ENCODE measurements at places on chromosomes 3 and 15.

DNA sequence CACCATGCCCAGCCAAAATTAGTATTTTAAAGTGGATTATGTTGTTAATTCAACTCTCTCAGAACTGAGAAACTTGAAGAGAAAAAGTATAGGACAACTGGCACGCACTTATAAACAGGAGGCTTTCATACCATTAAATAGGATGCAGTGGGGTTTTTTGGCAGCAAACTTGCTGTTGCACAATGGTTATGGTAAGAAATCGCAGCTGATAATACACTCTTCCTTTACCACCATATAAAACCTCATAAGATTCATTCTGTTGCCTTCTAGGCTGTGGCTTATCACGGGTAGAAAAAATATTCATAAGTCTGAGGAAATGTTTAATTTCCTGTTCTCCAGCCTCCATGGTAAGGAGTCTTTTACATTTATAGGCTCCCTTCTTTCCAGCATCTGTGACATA lies 95.3 kb downstream of the TMCO5A start:
- no peak for DNase-seq

DNA sequence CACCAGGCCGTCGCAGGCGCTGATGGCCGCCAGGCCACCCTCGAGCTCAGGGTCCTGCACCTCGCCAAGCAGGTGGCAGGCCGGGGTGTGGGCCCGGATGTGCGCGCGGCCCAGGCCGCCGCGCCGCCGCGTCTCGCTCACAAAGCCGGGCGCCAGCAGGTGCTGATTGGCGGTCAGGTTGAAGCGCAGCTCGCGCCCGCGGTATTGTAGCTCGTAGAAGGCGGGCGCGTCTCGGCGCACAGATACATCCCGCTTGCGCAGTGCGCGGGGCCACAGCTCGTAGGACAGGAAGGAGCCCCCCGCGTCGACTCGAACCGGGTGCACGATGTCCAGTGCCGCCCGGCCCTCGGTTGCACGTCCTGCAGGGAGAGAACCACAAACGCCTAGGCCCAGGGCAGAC lies 11.1 kb downstream of the ADAMTS7 start:
- DNase-seq, result no peak

DNA sequence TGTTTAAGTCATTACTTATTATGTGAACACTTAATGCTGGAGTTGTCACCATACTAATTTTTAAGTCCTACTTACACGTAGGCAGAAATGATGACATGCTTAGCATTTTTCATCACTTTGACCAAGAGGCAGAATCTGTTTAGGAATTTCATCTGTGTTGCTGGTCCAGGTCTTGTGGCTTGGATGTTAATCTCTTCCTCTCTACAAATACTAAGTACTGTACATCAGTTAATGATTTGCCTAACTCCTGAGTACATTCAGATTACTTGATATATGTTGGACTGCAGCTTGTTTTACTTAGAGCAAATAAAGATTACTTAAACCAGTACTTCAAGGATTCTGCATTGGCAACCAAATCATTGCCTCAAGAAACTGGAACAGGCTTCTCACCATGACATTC lies 8.6 kb downstream of the SNRK start:
- no peak for DNase-seq

GRCh38 chr3:103818398-103818797 lies 1383.6 kb downstream of the ZPLD1 start:
- no peak for DNase-seq

GRCh38 chr3:141336672-141337522 lies 31.4 kb upstream of the ZBTB38 start:
- peak; percentile 98 for DNase-seq

- DNase-seq, result no peak
Measured at GRCh38 chr3:123054931-123055330, 11.9 kb upstream of the PDIA5 start.

DNA sequence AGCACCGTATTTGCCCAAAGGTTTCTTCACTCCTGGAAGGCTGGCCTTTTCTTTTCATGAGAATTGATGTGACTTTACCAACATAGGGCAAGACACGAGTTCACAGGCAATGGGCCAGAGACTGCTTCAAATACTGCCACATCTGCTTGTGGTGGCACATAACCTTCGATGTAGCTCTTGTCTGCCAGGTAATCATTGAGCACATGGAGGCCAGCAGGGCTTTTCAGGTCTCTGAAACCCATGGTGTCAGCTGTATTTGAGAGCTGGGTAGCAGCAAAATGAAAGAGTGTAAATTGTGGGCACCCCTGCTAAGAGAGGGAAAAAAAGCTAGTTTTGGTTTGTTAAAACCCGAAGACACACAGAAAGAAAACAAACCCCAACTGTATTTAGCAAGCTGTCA lies 200.7 kb downstream of the NAALADL2 start:
- DNase-seq, result no peak

DNA sequence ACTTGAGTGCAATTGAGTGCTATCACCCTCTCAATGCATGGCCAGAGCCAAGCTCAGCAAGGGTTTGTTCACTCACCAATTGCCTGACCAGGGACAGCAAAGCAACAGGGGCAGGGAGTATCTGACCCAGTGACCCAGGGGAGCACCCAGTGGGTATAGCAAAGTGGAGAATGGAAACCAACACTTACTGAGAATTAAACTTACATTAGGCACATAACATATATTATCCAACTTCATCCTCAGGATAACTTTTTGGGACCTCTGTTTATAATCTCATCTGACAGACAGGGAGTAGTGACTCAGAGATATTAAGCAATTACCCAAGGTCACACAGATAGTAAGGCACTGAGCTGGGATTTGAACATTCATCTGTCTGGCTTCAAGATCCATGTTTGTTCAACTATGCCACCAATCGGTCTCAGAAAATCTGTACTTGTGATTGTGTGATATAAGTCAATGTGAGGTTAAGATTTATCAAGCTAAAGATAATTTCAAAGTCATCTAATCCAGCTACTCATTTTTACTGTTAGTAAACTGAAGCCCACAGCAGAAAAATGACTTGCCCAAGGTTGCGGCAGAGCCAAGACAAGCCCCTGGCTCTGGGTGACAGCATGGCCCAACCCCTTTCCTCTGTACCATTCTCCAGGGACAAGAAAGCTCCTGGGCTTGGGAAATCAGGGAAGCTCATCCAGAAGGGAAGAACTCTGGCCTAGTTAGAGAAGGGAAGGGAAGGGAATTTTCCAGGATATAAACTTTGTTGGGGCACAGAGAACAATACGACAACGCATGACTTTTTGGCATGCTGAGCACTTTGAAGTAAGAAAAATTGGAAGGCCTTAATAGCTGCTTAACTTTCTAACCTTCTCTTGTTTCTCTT lies 138.0 kb upstream of the SMAD3 start:
- no peak for DNase-seq

DNA sequence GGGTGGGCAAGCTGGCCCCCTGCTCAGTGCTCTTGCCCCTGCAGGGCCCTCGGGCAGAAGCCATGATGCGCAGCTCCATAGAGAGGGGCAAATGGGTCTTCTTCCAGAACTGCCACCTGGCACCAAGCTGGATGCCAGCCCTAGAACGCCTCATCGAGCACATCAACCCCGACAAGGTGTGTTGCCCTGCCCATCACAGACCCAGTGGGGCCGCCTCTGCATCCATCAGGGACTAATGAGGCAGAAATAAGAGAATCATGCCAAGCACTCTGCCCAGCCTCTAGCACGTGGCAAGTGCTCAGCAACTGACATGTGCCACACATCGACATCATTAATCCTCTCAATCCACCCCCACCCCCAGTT lies 49.4 kb downstream of the SEMA3G start:
- no peak for DNase-seq

DNA sequence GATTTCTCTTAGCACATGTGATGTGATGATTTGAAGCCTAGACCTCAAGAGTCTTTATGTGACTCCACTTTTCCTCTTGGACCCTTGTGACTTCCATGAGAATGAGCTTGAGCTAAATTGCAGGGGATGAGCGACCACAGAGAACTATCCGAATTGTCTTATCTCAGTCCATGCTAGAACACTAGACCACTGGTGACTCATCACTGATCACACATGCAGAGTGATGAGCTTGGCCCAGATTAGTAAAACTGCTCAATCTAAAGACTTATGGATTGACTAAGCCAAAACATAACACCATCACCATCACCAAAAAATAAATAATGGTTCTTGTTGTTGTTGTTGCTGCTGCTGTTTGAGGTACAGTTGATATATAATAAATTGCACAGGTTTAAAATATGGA lies 114.1 kb upstream of the CFAP20DC start:
- no peak for DNase-seq

- DNase-seq, result no peak
Measured at GRCh38 chr3:130509008-130509407, 8.0 kb upstream of the COL6A6 start.

DNA sequence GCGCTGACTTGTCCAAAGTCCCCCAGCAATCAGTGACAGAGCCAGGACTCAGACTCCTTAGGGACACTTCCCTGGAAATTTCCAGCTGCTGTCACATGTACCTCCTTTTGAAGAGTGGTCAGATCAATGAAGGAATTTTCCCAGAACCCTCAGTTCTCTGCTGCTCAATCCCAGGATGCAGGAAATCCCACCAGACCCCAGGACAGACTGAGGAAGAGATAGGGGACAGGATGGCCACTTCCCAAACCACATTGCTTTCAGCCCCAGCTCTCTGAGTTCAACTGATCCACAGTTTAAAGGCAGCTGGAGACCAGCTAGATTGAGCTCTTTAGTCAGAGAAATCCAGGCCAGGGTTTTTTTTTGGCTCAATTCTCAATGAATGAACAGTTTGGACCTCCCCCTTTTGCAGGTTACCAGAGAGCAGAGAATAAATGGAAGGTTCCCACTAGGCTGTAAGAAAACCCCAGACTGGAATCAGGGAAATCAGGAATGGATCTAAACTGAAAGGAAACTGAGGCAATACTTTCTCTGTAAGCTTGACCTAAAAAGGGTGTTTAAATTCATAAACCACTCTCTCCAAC lies 1.5 kb downstream of the CYP1A1 start:
- peak; percentile 21 for DNase-seq

- no peak for DNase-seq
Measured at GRCh38 chr3:62187022-62187431, 186.3 kb downstream of the FEZF2 start.

- DNase-seq, result no peak
Measured at GRCh38 chr15:86863226-86863915, 783.7 kb downstream of the AGBL1 start.

DNA sequence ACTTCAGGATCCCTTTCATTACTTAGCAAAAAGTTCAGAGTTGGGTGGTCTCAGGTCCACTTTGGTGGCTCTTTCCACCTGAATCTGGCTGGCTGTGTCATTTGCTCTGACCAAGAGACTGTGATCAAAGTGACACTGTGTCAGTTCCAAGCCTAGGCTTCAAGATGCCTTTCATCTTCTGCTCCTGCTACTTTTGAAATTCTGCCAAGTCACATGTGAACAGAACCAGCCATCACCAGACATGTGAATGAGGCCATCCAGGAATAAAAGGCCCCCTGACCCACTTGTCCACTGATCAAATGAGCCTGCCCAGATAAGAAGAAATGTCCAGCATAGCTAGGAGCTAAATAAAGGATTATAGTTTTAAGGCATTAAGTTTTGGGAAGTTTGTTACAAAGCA lies 132.2 kb downstream of the OSBPL10 start:
- DNase-seq, result no peak

- peak; percentile 88 for DNase-seq
Measured at GRCh38 chr15:68791431-68792283, 29.0 kb downstream of the ANP32A start.

GRCh38 chr15:86333819-86334218 lies 254.1 kb downstream of the AGBL1 start:
- no peak for DNase-seq

DNA sequence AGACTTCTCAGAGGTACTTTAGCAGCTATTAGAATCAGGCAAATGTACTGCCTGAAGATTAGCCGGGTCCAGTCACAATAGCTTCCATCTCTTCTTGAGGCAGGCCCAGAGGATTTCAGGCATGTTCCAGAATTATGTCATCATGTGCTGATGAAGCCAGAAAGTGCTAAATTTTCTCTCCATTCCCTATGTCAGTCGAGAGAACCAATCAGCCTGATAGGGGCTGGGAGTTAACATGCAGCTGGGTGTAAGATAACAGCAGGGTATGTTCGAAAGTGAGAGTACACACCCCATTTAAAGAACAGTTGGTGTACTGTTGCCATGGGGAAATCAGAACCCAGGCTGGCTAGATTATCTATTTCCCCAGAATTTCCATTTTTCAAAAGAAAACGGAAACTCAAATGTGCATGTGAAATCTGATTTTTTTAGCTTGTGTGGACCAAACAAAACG lies 48.7 kb downstream of the MYH15 start:
- DNase-seq, result no peak

DNA sequence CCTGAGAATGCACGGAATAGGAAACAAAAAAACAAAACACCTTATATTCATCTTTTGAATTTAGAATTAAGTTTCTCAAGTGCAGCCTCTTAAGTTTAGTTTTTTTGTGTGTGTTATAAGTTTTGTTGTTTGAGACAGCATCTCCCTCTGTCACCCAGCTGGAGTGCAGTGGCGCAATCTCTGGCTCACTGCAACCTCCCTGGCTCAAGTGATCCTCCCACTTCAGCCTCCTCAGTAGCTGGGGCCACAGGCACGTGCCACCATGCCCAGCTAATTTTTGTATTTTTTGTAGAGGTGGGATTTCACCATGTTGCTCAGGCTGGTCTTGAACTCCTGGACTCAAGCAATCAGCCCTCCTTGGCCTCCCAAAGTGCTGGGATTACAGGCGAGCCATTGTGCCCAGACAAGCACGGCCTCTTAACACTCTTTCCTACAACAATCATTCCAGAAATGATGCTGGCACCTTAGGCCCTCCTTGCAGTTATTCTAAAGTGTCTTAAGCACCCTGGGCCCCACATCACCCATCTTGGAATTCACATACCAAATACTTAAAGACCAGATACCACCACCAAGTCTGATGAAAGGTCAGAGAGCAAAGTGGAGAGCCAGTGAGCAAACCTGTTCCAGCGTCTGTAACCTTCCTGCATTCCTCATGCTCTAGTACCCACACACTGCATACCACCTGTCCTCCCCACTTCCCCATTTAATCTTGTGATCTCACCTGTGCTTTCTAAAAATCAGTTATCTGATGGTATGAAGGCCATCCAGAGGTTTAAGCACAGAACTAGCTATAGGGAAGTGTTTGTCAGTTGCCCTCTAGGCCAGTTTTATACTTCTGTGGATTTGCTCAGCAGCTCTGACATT lies 6.9 kb upstream of the SPG11 start:
- peak; percentile 13 for DNase-seq

DNA sequence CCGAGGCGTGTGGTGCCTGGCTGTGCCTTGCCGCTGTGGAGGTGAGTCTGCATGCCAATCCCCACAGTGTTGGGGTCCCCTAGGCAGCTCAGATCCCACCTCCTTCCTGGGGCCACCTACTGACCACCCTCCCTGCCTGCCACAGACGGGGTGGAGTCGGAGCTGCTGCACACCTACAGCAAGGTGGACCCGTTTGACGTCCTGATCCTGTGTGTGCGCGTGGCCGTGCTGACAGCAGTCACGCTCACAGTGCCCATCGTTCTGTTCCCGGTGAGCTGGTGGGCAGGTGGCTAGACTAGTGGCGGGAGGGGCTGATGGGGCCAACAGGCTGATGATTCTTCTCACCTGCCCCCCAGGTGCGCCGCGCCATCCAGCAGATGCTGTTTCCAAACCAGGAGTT lies 13.4 kb downstream of the SLC38A3 start:
- DNase-seq, result no peak

- DNase-seq, result no peak
Measured at GRCh38 chr3:182725372-182726251, 67.7 kb upstream of the ATP11B start.

- DNase-seq, result no peak
Measured at GRCh38 chr3:184505076-184505878, 56.3 kb upstream of the EPHB3 start.

Data from inflammatory macrophage treated with lipopolysaccharide for 4 hours (primary cell).